ENCODE measurements at places on chromosomes 5 and 9. TPM values are rescaled to one million over a fixed set of nuclear protein-coding genes. Genes with fewer than 3 reads are reported as not detected.

PCDHB14 gene
- total RNA-seq: not detected

IL3 gene
- total RNA-seq: 1.4 TPM

ORM2 gene
- total RNA-seq: not detected

TMEM174 gene
- total RNA-seq: not detected

BTNL8 gene
- total RNA-seq: not detected

PCDHGA3 gene
- total RNA-seq: not detected

NDUFS4 gene
- total RNA-seq: 51.7 TPM

Measured in activated CD4-positive, alpha-beta memory T cell treated with anti-CD3 and anti-CD28 coated beads, Interleukin-2, amount 10 ng/mL, durations not matched to agents 7 days and 5 days (primary cell).